ENCODE measurements at places on chromosomes 1 and 21. TPM values are rescaled to one million over a fixed set of nuclear protein-coding genes. Genes with fewer than 3 reads are reported as not detected.

The KRTAP22-1 gene
- total RNA-seq: not detected

The KCNH1 gene
- total RNA-seq: 14.2 TPM

The UBL4B gene
- not detected for total RNA-seq

The CCDC30 gene
- 0.97 TPM for total RNA-seq

The ZNF683 gene
- total RNA-seq: not detected

The WNT9A gene
- total RNA-seq: 0.32 TPM

The XCL2 gene
- not detected for total RNA-seq

The CRABP2 gene
- total RNA-seq: 39.0 TPM

The ANKRD45 gene
- 0.43 TPM for total RNA-seq

The SELP gene
- total RNA-seq: not detected

The PPFIA4 gene
- total RNA-seq: 4.3 TPM

The OR2AK2 gene
- total RNA-seq: not detected

The APCS gene
- not detected for total RNA-seq

The PLPPR4 gene
- 4.8 TPM for total RNA-seq

The AQP10 gene
- total RNA-seq: not detected

The FCER1G gene
- not detected for total RNA-seq

The EDARADD gene
- 0.32 TPM for total RNA-seq

The FASLG gene
- total RNA-seq: not detected

The CITED4 gene
- 1.7 TPM for total RNA-seq

The SLC37A1 gene
- 0.97 TPM for total RNA-seq

The SMIM1 gene
- total RNA-seq: 1.7 TPM

The TIAM1 gene
- total RNA-seq: 0.43 TPM

The TMCO2 gene
- total RNA-seq: not detected

The HRNR gene
- not detected for total RNA-seq

The AGT gene
- 0.32 TPM for total RNA-seq

The SPRR2E gene
- not detected for total RNA-seq

The SEC16B gene
- 1.6 TPM for total RNA-seq

The KRTAP27-1 gene
- total RNA-seq: not detected

The CXADR gene
- total RNA-seq: 0.32 TPM

The ERVH48-1 gene
- total RNA-seq: not detected

The RSPH1 gene
- total RNA-seq: not detected

The CNTN2 gene
- total RNA-seq: not detected

The GSTM2 gene
- 16.8 TPM for total RNA-seq

The LRRC8B gene
- total RNA-seq: 0.86 TPM
